Pulmonary artery endothelial cell (primary cell): ENCODE measurements at places on chromosomes 6 and 20.

DNA sequence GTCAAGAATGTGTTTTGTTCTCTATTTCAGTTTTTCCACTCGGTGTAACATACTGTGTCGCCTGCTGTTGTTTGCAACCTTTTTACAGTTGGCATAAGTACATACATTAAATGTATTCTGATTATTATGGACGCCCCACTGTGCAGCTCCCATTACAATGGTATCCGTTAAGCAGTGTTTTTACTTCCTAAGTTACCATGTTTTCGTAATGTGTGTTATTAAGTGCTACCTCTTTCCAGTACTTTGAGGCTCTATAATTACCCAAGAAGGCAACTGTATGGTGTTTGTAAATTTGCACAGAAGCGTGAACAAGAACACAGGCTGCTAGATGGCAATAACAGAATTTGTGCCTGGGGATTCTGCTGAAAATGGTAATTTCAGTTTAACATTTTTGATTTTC is 568.0 kb upstream of the MARCKS start:
- no peak for DNase-seq

DNA sequence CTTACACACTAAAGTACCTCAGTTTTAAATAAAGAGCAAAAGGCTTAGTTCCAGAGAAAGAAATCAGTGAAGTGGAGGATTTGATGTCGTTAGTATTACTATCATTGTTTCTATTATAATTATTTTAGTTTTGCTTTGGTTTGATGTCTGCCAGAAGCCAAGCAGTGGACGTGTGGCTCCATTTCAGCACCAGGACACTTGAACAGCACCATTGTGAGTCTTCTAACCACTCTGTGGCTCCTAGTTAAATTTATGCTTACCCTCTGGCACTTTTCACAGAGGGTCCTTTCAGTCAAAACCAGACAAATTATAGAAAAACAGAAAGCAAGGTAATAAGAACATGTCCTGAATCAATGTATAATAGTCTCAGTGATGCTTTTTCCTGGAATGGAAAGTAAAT is 3.4 kb downstream of the COL9A1 start:
- no peak for DNase-seq

DNA sequence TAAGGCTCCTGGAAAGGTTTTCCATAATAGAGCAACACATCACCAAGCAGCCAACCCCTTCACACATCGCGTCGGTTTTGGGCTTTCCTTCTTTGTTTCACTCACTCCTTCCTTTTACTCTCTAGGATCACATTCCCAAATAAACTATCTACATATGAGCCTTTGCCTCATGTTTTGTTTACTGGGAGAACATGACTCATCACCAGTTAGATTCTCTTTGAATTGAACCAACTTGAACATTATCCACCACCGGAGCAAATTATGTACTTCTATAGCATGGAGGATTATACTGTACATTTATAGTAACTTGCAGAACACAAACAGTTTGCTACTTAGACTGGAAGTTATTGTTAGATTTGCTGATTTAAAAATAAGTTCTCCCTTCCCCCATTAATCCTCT is 41.0 kb downstream of the SAMD5 start:
- no peak for DNase-seq

- no peak for DNase-seq
These were observed 140.9 kb downstream of the LPA start for GRCh38 chr6:160523223-160523622.

DNA sequence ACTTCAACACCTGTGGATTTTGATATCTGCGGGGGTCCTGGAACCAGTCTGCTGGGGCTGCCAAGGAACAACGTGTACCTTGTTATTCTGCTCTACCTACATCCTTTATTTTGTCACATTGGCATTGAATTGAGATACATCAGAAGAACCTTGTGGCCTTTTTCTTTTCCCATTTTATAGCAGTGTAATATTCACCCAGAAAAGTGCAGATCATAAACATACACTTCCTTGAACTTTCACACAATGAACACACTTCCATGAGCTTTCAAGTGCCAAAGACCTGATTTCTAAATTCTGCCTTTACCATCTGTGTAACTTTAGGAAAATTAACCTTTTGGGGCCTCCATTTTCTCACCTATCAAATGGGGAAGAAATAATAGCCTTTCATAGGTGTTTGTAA is 29.9 kb upstream of the RREB1 start:
- no peak for DNase-seq

- DNase-seq: no peak
These were observed 11.4 kb downstream of the TEAD3 start for GRCh38 chr6:35485402-35485877.

- no peak for DNase-seq
These were observed 53.7 kb downstream of the PPP1R16B start for GRCh38 chr20:38859070-38859690.
